ENCODE measurements at places on chromosomes 2 and 18. TPM values are rescaled to one million over a fixed set of nuclear protein-coding genes. Genes with fewer than 3 reads are reported as not detected.

DNA sequence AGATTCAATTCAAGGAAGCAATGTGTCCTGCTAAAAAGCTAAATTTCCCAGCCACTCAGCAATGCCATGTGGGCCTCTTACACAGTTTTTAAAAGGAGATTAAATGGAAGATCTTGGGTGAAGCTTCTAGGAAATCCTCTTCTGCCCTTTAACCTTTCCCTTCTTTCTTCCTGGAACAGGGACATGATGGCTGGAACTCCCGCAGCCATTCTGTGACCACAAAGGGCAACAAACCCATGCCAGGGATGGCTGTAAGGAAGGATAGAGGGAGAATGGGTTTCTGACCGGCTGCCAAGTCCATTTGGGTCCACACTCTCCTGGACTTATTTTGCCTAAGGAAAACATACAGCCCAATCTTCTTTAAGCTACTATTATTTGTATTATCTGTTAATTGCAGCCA, 52.6 kb upstream of the ASAP2 start:
- no peak for DNase-seq

- DNase-seq: no peak
Measured at GRCh38 chr2:166958986-166959481, 70.8 kb downstream of the XIRP2 start.

DNA sequence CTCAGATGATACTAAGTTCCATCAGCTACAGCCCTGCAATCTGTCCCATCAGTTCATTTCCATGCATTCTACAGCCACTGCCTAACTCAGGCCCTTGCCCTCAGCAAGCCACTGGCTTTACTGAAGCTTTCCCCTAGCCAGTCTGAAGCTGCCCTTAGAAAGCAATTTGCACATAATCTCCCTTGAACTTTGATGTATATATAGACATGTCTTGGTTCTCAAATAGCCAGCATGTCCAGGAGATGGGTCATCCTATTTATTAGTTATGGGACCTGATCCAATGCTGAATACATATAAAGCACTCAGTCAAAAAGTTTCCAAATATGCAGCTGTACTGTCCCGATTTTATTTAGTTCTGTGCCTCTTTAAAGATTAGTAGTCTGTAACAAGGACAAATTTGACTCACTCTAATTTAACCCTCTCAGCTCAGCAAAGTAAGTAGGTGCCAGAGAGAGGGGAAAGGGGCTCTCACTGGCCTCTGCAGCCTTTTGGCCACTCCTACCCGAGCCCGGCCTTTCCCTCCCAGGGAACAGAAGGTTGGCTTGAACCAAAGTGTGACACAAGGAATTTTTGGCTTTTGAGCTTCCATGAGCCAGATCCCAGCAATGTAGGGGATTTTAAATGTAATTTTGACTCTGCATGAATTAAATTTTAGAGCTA, 70.7 kb downstream of the CCDC93 start:
- DNase-seq: peak; percentile 83

DNA sequence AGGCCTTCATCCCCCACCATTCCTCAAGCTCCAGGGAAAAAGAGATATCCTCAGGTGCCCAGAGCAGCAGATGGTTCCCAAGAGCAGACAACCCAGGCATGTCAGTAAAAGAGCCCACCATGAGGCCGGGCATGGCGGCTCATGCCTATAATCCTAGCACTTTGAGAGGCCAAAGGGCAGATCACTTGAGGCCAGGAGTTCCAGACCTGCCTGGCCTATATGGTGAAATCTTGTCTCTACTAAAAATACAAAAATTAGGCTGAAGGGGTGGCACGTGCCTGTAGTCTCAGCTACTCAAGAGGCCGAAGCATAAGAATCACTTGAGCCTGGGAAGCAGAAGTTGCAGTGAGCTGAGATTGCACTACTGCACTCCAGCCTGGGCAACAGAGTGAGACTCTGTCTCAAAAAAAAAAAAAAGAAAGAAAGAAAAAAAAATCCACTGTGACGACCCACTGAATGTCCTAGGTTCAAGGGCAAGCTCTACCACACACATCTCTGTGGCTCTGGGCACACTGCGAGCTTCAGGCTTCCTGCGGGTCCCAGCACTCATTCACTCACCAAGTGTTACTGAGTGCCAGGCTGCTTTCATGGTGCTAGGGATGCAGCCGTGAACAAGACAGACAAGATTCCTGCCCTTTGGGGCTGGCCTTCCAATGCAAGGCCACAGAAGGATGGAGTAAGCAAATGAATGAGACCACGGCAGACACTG, 6.5 kb upstream of the DUSP2 start:
- no peak for DNase-seq

UGT1A7 gene
- not detected for total RNA-seq

ACMSD gene
- total RNA-seq: not detected

FBLN7 gene
- not detected for total RNA-seq

CABYR gene
- total RNA-seq: not detected

KYNU gene
- total RNA-seq: not detected

- DNase-seq: peak; percentile 55
Measured at GRCh38 chr2:121489284-121489683, 41.4 kb upstream of the RNU4ATAC start.

- DNase-seq: no peak
Measured at GRCh38 chr2:144430722-144431391, 89.1 kb downstream of the ZEB2 start.

- peak; percentile 9 for DNase-seq
Measured at GRCh38 chr18:35572644-35573043, 8.9 kb upstream of the GALNT1 start.

DNA sequence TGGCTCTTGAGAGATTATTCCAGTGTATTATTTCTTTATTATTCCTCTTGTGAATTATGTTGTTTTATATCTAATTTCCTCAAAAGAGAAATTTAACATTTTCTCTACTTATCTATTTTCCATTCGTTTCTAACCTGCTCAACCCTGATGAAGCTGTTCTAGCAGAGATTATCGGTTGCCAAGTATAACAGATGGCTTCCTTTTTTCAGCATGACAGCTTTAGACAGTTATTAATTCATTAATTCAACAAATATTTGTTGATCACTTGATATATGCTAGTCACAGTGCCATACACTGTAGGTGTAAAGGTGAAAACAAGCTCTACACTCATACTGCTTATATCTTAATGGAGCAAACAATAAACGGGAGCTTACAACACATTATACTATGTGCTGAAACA, 137.9 kb upstream of the UBE2E3 start:
- no peak for DNase-seq

DNA sequence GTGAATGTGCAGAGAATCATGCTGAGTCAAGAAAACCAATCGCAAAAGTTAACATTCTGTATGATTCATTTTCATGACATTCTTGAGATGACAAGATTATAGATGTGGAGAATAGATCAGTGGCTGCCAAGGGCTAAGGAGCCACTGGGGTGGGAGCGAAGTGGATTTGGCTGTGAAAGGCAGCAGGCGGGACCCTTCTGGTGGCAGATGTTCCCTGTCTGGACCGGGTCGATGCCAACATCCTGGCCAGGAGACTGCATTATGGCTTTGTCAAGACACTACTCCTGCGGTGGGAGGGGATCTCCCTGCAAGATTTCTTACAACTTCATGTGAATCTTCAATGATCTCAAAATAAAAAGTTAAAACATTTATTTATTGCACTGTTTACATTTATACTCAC, 427.9 kb downstream of the GALR1 start:
- no peak for DNase-seq

DNA sequence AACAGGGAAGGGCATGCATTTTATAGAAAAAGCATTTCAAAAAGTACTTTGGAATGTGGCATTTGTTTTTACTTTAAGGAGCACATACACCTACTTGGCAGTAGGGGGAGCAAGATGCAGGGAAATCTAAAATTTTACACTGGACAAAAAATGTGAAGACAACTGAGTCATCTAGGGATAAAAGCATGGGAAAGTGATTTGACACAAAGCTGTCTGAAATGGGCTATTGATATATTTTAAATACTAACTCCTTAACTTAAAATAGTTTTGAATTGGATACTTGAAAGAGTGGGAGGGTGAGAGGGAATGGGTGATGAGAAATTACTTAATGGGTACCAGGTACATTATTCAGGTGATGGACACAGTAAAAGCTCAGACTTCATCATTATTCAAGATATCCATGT, 15.8 kb downstream of the TMEM200C start:
- no peak for DNase-seq

KIAA2012 gene
- total RNA-seq: not detected

FSHR gene
- total RNA-seq: not detected

- DNase-seq: no peak
Measured at GRCh38 chr2:233803994-233804393, 25.9 kb downstream of the MROH2A start.

GRCh38 chr2:26608557-26608956, 32.6 kb downstream of the CIB4 start:
- no peak for DNase-seq

HSPE1 gene
- total RNA-seq: 135 TPM

DNA sequence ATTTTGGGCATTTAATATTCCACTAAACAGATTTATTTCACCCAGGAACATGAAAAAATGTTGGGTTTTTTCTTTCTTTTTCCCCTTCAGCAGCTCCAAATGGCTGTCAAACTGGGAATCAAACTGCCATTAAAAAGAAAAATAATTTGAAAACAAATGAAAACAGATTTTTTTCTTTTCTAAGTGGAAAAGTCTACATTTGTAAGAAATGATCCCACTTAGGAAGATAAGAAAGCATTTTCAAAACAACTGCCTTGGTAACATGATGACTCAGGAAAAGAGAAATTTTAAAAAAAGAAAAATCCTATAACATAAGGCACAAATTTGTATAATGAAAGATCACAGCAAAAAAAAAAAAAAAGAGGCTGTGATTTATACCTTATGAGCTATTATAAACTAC, 20.0 kb downstream of the ZNF521 start:
- no peak for DNase-seq

MAP2 gene
- 0.43 TPM for total RNA-seq

- no peak for DNase-seq
Measured at GRCh38 chr18:78724214-78724914, 255.3 kb upstream of the SALL3 start.

- DNase-seq: no peak
Measured at GRCh38 chr2:234329202-234329960, 167.5 kb downstream of the ARL4C start.

- no peak for DNase-seq
Measured at GRCh38 chr18:42024131-42024530, 69.1 kb downstream of the PIK3C3 start.

L3MBTL4 gene
- not detected for total RNA-seq

DNA sequence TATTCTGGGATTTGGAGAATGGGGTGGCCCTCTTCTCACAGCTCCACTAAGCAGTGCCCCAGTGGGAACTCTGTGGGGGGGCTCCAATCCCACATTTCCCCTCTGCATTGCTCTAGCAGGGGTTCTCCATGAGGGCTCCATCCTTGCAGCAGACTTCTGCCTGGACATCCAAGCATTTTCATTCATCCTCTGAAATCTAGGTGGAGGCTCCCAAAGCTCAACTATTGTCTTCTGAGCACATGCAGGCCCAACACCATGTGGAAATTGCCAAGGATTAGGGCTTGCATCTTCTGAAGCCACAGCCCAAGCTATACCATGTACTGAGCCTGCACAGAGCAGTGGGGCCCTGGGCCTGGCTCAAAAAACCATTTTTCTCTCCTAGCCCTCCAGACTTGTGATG, 162.4 kb upstream of the CWC22 start:
- no peak for DNase-seq

DNA sequence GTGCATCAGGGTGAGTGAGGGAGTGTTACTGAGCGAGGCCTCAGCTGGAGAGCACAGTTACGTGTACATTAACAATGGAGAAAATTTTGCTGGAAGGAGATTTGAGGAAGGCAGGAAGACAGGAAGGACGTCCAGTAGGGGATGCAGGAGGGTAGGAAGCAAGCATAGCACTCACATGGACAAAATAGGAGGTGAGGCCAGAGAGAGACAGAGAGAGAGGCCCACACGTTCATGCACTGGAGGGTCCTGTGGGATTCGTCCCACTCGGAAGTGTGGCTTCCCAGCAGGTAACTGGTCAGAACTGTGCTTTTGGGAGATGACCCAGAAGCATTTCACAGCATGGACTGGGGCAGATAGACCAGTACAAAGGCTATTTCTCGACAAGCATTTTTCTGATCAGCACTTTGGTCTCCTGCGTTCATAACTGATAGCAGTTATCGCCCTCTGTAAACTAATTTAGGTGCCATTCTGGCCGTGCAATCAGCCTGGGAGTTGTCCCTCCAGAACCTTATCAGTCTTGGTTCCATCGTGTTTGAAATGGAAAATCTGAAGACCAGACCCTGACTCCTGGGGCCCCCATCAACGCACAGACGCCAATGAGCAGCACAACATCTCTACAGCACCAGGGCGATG, 5.7 kb downstream of the LCT start:
- DNase-seq: no peak

DNA sequence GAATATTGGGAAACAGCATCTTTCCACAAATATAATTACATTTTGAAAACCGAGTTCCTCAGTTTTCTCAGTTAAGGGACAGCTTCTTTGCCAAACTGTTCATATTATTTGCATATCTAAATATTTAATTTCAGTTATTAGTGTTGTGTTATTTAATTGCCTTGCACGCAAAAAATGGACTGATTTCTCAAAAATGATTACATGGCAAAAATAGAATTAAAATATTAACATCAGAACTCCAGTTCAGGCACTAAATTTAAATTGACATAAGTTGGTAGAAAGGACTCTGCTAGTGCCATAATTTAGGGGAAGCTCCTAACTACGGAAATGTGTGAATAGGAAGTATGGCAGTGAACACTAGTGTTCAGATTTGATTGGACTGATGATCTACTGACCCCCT, 209.6 kb downstream of the PARD3B start:
- DNase-seq: no peak

EIF2AK2 gene
- 17.8 TPM for total RNA-seq

STPG4 gene
- not detected for total RNA-seq

IL36G gene
- not detected for total RNA-seq

- DNase-seq: no peak
Measured at GRCh38 chr18:48961547-48961946, 10.8 kb upstream of the SMAD7 start.

- DNase-seq: no peak
Measured at GRCh38 chr2:98484652-98485452, 40.2 kb downstream of the INPP4A start.

DNAJC27 gene
- 0.59 TPM for total RNA-seq

- DNase-seq: no peak
Measured at GRCh38 chr18:79608069-79608468, 71.5 kb upstream of the CTDP1 start.

Measured in MG63 (cell line).